ENCODE measurements at places on chromosomes 6 and 20.

- no peaks in the 10 kb centered on the region for H3K27me3 ChIP-seq
- DNase-seq = no peak
Measured at GRCh38 chr6:17473554-17473953, 80.2 kb downstream of the CAP2 start.

GRCh38 chr6:154410619-154411072, 54.0 kb upstream of the IPCEF1 start:
- peak overlapping the region; percentile 53 for H3K4me3 ChIP-seq
- H3K36me3 ChIP-seq = peaks cover 15% of the 10 kb centered on the region
- no peaks in the 10 kb centered on the region for H3K27me3 ChIP-seq
- H3K27ac ChIP-seq = peak overlapping the region; percentile 95
- DNase-seq = no peak

- H3K4me1 ChIP-seq = peaks cover 12% of the 10 kb centered on the region
- peaks cover 43% of the 10 kb centered on the region for H3K36me3 ChIP-seq
- H3K27me3 ChIP-seq = no peaks in the 10 kb centered on the region
Measured at GRCh38 chr6:36495086-36495485, 52.2 kb downstream of the STK38 start.

DNA sequence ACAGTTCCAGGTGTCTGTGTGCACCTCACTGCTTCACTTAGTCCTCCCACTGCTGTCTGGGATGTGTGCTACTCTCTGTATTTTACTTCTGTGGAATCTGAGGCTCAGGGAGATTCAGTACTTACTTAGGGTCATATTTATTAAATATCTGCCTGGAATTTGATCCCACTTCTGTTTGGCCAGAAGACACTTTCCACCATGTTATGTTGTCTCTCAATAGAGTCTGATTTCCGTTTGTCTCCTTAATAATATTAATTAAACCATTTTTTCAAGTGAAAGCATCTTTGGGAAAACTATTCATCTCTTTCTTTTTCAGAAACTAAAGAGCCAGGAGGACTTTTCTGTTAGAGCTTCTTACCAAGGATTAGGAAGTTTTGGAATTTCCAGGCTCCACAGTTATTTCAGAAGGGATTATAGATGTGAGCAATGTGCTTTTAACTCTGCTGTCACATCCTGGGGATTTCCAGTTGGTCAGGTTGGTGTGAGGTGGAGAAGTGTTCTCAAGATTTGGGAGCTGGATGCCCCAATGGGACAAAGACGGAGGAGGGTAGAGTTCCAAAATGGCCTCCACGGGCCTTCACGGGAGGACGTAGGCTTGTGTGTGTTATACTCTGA, 156.8 kb upstream of the RALGAPA2 start:
- H3K27ac ChIP-seq = no peak overlapping the region
- H3K4me1 ChIP-seq = no peaks in the 10 kb centered on the region
- H3K36me3 ChIP-seq = no peaks in the 10 kb centered on the region
- DNase-seq = no peak

DNA sequence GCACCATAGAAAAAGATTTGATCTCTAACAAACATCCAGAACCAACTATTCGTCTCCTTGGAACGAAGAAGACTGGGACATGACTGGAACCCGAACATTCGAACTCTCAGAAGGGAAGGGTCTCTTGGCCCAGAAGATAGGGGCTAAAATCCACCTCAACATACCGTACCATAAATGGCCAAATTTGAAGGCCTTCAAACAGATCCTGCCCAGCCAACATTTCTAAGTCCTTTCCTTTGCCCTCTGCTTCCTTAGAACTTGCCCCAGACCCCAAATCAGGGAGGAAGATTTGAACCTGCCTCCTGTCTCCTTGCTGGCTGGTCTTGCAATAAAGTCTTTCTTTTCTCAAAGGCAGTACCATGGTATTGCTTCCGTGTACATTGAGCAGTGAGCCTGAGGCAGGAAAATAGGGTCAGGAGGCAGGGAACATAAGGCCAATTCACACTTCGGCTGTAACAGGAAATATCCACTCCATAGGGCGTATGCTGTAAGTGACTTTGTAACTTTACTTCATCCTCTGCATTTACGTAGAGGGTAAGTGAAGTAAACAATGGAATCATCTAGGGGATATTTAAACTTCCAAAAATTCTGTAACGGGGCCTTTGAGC, 1.8 kb upstream of the PXDC1 start:
- peak overlapping the region; percentile 92 for H3K27ac ChIP-seq
- H3K4me3 ChIP-seq = peak overlapping the region; percentile 64
- peaks cover 64% of the 10 kb centered on the region for H3K4me1 ChIP-seq
- no peak for DNase-seq

GRCh38 chr6:63799813-63800212, 164.2 kb downstream of the PHF3 start:
- H3K4me3 ChIP-seq = no peak overlapping the region
- peaks cover 8% of the 10 kb centered on the region for H3K4me1 ChIP-seq
- no peak for DNase-seq
- no peak overlapping the region for H3K27ac ChIP-seq
- no peaks in the 10 kb centered on the region for H3K36me3 ChIP-seq

GRCh38 chr6:36997811-36998722, 7.4 kb upstream of the FGD2 start:
- no peak overlapping the region for H3K4me3 ChIP-seq
- H3K27me3 ChIP-seq = peaks cover 4% of the 10 kb centered on the region
- peak overlapping the region; percentile 42 for H3K27ac ChIP-seq
- DNase-seq = no peak
- H3K36me3 ChIP-seq = no peaks in the 10 kb centered on the region

DNA sequence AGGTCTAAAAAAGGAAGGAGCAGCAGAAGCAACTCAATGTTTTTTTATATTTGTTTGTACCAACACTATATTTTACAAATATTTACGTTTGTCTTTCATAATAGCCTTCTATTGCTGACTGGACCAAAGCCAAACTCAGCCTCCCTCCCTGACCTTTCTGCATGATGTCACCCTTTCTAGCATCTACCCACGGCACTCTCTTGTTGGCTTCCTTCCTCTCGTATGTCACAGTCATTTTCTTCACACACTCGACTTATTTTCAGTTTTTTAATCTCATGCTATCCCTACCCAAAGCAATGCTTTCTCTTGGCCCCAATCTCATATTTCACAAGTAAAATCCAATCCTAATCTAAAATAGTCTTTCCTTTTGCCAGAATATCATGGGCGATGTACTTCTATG, 16.3 kb upstream of the FAM8A1 start:
- no peaks in the 10 kb centered on the region for H3K36me3 ChIP-seq
- no peaks in the 10 kb centered on the region for H3K27me3 ChIP-seq
- no peak for DNase-seq
- H3K27ac ChIP-seq = peak overlapping the region; percentile 25

- peaks cover 29% of the 10 kb centered on the region for H3K27me3 ChIP-seq
- H3K36me3 ChIP-seq = no peaks in the 10 kb centered on the region
- H3K4me3 ChIP-seq = no peak overlapping the region
- H3K4me1 ChIP-seq = peaks cover 5% of the 10 kb centered on the region
- DNase-seq = no peak
Measured at GRCh38 chr6:6623553-6623952, 35.0 kb downstream of the LY86 start.

DNA sequence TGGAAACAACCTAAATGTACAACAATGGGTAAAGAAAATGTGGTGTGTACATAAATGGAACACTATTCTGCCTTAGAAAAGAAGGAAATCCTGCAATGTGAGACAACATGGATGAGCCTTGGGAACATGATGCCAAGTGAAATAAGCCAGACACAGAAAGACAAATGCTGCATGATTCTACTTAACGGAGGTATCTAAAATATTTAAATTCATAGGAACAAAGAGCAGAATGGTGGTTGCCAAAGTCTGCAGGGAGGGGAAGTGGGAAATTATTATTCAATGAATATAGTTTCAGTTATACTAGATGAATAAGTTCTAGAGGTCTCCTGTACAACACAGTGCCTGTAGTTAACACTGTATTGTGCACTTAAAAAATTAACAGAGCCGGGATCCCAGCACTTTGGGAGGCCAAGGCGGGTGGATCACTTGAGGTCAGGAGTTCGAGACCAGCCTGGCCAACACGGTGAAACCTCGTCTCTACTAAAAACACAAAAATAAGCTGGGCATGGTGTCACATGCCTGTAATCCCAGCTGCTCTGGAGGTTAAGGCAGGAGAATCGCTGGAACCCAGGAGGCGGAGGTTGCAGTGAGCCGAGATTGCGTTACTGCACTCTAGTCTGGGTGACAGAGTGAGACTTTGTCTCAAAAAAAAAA, 71.4 kb upstream of the SNX9 start:
- H3K36me3 ChIP-seq = no peaks in the 10 kb centered on the region
- H3K4me1 ChIP-seq = peaks cover 24% of the 10 kb centered on the region
- no peaks in the 10 kb centered on the region for H3K27me3 ChIP-seq
- no peak for DNase-seq
- H3K27ac ChIP-seq = no peak overlapping the region

- H3K4me3 ChIP-seq = no peak overlapping the region
- H3K27me3 ChIP-seq = no peaks in the 10 kb centered on the region
- no peak for DNase-seq
- no peaks in the 10 kb centered on the region for H3K36me3 ChIP-seq
- no peak overlapping the region for H3K27ac ChIP-seq
- no peaks in the 10 kb centered on the region for H3K4me1 ChIP-seq
Measured at GRCh38 chr6:63448229-63448628, 124.1 kb upstream of the LOC128125822 start.

- H3K27me3 ChIP-seq = no peaks in the 10 kb centered on the region
- H3K36me3 ChIP-seq = peaks cover 6% of the 10 kb centered on the region
- no peak for DNase-seq
- no peak overlapping the region for H3K27ac ChIP-seq
- H3K4me3 ChIP-seq = no peak overlapping the region
- no peaks in the 10 kb centered on the region for H3K4me1 ChIP-seq
Measured at GRCh38 chr6:21143645-21144044, 449.9 kb upstream of the SOX4 start.

GRCh38 chr20:51667002-51667408, 101.2 kb downstream of the ATP9A start:
- H3K4me3 ChIP-seq = no peak overlapping the region
- H3K36me3 ChIP-seq = peaks cover 34% of the 10 kb centered on the region
- no peak for DNase-seq
- H3K27me3 ChIP-seq = no peaks in the 10 kb centered on the region
- H3K4me1 ChIP-seq = no peaks in the 10 kb centered on the region

DNA sequence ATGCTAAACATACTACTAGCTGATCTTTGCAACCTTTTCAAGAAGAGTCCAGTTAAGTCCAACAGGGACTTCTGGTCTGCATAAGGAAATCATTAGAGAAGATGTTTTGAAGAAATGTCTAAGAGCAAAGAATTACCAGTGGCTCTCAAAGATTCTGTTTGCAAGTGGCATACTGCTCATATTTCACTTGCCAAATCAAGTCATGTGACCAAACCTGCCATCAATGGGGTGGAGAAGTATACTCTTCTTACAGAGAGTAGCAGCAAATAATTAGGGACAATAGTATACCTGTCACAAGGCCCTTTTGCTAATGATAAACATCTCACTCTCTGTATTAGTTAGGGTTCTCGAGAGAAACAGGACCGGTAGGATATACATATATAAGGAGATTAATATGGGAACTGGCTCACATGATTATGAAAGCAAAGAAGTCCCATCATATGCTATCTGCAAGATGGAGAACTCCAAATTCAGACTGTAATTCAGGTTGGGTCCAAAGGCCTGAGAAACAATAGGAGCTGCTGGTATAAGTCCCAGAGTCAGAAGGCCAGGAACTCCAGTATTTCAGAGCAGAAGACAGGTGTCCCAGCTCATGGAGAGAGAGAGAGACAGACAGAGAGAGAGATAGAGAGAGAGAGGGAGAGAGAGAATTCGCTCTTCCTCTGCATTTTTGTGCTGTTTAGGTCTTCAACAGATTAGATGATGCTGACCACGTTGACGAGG, 111.5 kb downstream of the LCA5 start:
- no peak for DNase-seq
- H3K36me3 ChIP-seq = no peaks in the 10 kb centered on the region
- no peak overlapping the region for H3K4me3 ChIP-seq
- H3K27ac ChIP-seq = no peak overlapping the region
- no peaks in the 10 kb centered on the region for H3K27me3 ChIP-seq

DNA sequence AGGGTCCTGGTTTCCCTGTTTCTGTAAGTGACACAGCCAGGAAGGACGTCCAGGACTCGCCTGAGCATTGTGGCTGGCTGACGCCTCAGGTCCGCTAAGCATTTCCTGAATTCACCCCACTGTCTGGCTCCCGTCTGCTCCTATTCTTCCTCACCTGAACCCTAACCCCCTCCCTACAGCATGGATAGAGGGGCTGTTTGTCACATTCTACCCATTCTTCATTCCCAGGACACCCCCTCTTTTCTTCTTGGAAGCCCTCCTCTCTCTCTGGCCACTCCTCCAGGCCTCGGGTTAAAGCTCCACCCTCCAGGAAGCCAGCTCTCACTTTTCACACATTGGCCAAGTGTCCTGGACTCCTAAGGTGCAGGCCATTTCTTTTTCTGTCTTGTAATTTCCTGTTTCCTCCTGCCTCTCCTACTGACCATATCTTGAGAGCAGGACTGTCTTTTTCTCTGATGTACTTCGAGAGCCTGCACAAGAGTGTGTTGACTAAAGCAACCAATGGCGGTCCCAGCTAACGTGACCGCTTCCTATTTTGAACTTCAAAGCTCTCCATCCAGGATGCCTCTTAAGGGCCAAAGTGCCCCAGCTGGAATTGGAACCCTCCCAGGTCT, 24.2 kb upstream of the MYMX start:
- H3K4me1 ChIP-seq = peaks cover 6% of the 10 kb centered on the region
- H3K36me3 ChIP-seq = no peaks in the 10 kb centered on the region
- no peak overlapping the region for H3K27ac ChIP-seq
- no peaks in the 10 kb centered on the region for H3K27me3 ChIP-seq
